ENCODE measurements at places on chromosomes 4 and X.

GRCh38 chrX:148504506-148504905 lies 4.1 kb downstream of the AFF2 start:
- DNase-seq: no peak

- no peak for DNase-seq
These were observed 15.3 kb downstream of the CPZ start for GRCh38 chr4:8607603-8608481.

DNA sequence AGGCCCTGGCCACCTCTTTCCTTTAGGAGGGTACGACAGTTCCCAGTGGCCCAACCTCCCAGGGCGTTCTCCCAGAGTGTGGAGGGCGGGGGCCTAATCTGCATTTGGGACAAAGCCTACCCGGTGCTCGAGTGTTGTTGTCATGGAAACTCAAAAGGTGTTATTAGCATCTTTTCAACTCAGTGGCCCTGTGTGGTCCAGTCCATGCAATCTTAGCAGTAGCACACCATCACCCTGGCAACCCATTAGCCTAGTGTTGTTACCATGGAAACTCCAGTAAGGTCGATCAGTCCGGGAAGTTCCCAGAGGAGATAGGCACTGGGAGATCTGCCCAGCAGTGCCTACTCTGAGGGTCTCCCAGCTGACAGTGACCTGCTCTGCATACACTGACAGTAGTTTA lies 20.2 kb downstream of the APLN start:
- no peak for DNase-seq

- DNase-seq: no peak
These were observed 8.9 kb downstream of the FATE1 start for GRCh38 chrX:151724563-151725337.

- no peak for DNase-seq
These were observed 739.2 kb downstream of the KCTD8 start for GRCh38 chr4:43709443-43709842.

- no peak for DNase-seq
These were observed 187.3 kb downstream of the ANAPC10 start for GRCh38 chr4:144910723-144911122.

DNA sequence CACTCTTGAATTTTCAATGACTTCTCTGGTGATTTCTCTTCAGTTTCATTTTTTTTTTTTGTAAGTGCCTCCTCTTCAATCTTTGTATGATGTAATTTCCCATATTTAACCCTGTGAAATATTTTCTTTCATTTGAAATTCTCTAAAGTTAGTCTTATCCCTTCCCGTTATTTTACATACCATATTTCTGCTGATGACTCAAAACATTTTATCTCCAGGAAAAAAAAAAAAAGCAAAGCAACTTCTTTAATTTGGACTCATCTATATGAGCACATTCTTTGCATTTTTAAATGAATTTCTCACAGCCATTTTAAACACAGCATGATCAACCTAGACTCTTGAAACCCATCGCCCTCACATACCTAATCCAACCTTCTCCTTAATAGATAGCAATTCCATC lies 1831.4 kb downstream of the ARAP2 start:
- DNase-seq: no peak

GRCh38 chr4:84849051-84849640 lies 117.3 kb downstream of the WDFY3 start:
- DNase-seq: no peak

GRCh38 chr4:2824329-2824835 lies 19.3 kb upstream of the ADD1 start:
- no peak for DNase-seq

DNA sequence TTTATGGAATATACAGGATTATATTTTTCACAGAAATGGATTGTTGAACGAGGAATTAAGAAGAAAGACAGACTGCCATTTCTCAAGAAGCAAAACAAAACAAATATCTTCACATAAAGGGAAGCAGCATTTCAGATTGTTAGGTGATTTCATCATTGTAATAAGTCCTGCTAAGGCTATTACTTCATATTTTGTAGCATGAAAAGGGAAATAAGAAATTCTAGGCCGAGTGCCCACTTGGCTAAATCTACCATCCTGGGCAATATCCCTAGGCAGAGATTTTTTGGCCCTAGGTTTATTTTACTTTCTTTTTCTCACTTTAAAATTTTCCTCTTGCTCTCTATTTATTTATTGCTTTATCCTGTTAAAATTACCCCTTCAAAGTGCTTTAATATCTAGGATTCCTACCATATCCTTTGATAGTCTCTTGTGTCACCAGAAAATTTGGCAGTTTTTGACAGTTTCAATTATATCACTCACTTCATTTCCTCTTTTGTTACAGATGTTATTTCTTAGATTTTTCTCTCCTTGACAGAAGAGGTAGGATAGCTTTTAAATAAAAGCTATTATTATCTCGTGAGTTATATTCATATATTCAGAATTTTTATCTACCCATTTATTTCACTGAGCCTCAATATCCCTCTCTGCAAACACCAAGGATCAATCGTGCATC lies 142.3 kb downstream of the PDGFC start:
- no peak for DNase-seq

GRCh38 chr4:8601086-8601485 lies 8.5 kb downstream of the CPZ start:
- no peak for DNase-seq

DNA sequence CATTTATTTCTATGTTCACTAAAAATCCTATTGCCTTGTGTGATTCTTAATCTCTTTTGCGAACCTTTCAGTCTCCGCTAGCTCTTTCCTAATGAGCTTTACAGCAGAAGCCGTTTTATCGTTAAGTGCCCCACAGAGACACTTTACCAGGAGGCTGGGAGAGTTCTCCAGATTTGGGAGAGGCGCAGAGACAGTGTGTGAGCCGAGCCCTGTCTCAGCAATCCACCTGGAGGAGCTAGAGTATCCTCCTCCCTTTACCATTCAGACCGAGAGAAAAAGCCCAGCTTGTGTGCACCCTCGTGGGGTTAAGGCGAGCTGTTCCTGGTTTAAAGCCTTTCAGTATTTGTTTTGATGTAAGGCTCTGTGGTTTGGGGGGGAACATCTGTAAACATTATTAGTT lies 54.9 kb upstream of the MTM1 start:
- DNase-seq: no peak

GRCh38 chr4:153788413-153789276 lies at the start of gene SFRP2:
TSS of gene SFRP2 (minus strand) at chr4:153789083. CDS start at chr4:153788835, 248 bp downstream.
- DNase-seq: no peak

DNA sequence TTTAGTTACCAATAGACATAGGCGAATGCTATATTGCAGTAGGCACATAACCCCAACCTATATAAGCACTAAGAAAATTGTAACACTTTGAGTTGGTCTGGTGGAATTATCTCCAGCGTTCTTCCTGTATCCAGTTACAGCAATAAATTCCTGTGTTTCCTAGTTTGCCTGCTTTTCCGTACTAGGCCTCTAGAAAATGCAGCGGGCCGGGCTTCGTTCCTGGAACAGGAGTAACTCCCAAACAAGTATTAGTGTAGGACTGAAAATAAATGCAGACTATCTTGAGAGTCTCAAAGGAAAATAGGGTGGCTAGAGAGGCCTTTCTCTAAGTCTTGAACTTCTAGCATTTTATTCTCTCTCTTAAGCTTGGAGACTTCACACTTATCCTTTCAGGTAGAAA lies 159.8 kb downstream of the OR13H1 start:
- DNase-seq: no peak

DNA sequence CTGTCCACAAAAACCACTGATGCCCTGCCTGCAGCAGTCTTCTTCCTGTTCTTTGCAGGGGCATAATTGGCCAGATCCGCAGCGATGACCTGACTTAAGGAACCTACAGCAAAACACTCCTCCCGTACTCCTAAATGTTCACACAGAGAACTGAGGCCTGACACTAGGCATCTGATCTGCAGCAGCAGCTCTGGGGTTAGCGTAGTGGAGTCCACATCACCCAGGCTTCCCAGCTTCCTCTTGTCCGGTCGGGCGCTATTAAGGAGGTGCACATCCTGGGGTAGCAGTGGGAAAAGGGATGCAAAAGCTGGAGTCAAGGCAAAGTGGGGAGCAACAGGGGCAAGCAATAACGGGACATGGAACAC lies 758 bp downstream of the SCFD2 start:
- peak; percentile 18 for DNase-seq

All from astrocyte of the spinal cord (primary cell).